ENCODE measurements at places on chromosomes 2 and 18. TPM values are rescaled to one million over a fixed set of nuclear protein-coding genes. Genes with fewer than 3 reads are reported as not detected.

Gene GALR1
- not detected for total RNA-seq

Gene HTR2B
- total RNA-seq = 0.13 TPM

Gene SCTR
- total RNA-seq = not detected

Gene LRATD1
- total RNA-seq = 23.2 TPM

Gene OTX1
- total RNA-seq = 1.5 TPM

- no peak for DNase-seq
These were observed 14.2 kb downstream of the SPEG start for GRCh38 chr2:219448776-219449341.

DNA sequence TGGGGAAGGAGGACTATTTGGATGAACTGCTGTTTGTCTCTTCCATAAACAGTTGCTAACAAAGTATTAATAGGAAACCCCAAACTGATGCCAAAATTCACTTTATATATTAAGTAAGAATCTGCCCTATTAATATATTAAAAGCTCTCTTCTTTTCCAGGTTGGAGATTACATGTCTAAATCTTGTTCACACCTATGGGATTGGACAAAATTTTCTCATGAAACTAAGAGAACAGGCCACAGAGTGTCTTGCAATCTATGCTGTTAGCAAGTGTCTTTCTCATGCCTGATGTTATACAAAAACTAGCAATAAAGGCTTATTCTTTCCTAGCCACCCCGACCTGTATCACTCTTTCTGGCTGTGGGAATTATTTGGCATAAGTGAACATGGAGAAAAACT lies 18.3 kb downstream of the ZEB2 start:
- no peak for DNase-seq

DNA sequence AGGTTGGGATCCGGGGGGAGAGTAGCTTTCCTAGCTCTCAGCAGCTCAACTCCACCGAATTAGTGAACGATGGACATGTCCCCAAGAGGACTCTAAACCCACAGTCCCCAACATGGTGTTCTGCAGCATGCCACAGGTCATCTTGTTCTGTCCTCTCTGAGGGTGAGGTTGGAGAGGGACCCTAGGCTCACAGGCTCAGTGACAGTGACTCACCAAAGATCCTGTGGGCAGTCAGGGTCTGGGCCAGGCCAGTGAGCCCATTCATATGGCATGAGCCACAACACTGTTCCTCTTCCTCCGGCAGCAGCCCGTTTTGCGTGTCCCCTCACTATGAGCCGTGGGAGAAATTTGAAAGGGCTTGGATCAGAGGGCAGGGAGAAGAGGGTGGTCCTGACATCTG lies 2.8 kb upstream of the SLC20A1 start:
- no peak for DNase-seq

GRCh38 chr2:16622399-16622968 lies 43.1 kb downstream of the CYRIA start:
- DNase-seq = no peak

- DNase-seq = peak; percentile 99
These were observed 50.2 kb downstream of the TEX44 start for GRCh38 chr2:231642631-231643494.

DNA sequence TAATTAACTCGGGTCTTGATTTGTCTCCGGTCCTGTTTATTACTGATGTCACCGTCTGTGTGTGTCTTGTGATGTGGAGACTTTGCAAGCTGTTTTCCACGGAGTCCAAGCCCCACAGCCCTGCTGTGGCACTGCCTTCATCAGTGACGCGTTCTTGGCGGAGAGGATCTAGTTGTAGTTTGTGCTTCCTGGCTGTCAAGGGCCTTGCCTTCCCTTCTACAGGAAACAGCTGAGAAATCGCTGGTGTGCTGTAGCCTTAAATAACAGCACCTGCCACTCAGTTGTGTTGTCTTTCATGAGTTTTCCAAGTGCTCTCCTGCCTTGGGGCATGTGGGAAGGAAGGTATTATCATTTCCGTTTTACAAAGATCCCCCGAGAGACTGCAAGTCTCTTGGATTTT lies 26.3 kb downstream of the CTIF start:
- DNase-seq = no peak

DNA sequence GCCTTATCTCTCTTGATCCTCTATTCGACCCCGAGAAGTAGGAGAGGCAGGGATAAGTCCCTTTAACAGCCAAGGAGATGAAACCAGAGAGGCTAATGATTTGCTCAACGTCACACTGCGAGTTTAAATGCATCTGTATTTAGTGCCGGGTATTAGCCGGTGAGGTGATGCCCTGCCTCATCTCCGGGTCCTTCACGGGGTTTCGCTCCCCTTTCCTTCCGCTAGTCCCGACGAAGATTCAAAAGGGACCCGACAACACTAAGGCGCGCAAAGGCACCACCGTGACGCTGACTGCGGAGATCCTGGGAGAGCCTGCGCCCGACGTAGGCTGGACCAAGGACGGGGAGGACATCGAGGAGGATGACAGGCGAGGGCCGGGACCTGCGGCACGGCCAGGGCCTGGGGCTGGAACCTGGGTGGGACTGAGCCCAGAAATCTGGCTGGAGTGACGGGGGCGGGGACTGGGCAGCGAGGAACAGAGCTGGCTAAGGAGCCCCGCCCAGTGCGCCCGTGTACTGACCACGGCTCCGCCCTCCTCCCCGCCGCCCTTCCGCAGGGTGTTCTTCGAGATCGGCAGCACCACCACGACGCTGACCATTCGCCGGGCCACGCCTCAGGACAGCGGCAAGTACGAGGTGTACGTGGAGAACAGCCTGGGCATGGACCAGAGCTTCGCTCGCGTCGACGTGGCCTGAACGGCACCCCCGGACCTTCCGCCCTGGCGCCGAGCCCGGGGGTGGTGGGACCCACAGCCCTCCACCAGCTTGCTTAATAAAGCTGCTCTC lies 1.0 kb upstream of the GMPPA start:
- DNase-seq = peak; percentile 46

DNA sequence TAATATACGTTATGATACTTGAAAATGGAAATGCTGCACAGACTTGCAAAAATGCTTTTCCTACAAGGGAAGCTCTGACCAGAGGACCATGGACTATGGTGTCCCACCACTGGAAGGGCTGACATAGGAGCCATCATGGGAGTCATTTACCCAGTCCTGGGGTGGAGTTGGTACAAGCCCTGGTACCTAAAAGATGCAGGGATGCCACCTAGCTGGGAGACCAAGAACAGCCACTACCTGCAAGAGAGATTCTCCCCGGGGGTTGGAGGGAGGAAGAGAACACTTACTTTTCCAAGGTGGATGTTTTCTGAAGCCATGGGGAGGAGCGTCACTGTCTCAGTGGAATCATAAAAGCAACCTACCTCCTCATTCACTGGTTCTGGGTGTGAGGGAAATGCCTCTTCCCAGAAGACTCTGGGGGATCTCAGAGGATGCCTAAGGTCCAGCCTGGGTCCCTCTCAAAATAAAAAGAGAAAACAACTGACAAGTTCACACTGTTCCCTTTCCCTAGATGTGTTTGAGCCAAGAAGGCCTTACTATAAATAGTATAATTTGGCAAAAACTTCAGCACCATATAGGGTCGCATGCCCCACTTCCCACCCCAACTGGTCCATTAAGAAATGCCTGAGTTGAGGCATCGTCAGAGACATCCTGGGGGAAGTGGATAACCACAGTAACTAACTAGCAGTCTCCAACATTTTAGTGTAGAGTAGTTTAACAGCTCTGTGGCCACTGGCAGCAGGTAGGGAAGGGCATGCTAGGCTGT lies 39.9 kb downstream of the REEP1 start:
- DNase-seq = peak; percentile 5

DNA sequence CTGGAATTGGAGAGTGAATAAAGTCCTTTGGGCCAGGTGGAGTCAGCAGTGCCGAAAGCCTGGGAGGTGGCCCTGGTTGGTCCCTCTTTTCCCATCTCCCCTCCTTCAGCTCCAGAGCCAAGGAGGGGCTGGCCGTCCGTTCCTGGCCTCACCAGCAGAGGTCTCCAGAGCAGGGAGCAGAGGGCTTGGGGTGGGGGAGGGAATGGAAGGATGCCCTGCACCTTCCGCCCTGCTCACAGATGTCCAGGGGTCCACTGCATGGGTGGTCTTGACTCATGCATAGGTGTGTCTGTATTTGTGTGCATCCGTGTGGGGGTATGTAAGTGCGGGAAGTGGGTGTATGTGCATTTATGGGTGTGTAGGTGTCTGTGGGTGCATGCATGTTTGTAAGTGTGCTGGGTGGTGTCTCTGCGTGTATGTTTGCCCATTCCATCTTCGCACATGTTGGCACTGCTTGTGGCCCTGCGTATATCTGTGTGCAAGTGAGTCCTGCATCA lies 201.8 kb downstream of the ZFP36L2 start:
- DNase-seq = peak; percentile 31

Measured in bronchial epithelial cell (primary cell).